Retinal pigment epithelial cell (primary cell): ENCODE measurements at places on chromosomes 4 and X.

DNA sequence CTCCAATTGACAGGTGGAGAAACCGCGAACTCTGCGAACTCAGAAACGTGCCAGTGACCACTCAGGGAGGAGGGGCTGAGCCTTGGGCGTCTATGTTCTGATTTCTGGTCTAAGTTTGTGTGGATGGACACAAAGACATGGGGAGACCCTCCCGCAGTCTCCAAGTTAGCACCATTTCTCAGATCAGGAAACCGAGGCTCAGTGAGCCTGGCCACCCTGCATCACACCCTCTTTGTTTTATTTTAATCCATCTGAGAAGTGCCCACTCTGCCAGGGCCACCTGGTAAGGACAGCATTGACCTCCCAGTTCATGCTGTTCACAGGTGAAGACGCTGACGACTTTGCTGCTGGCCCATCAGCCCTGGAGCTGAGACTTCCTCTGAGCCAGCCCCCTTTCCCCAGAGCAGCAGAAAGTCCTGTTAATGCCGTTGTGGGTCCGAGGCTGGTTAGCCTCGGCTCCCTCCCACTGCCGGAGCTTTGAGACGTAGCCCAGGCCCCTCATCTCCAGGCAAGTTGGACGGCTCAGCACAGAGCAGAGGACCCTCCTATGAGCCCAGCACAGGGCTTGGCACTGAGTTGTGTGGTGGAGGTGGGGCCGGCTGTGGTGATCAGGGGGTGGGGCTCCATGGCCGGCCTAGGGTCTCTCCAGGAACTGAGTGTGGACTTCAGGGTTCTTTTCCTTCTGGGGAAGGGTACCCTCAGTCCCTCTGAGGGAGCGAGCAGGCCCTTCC lies 43.7 kb downstream of the PSAPL1 start:
- no peak for DNase-seq

DNA sequence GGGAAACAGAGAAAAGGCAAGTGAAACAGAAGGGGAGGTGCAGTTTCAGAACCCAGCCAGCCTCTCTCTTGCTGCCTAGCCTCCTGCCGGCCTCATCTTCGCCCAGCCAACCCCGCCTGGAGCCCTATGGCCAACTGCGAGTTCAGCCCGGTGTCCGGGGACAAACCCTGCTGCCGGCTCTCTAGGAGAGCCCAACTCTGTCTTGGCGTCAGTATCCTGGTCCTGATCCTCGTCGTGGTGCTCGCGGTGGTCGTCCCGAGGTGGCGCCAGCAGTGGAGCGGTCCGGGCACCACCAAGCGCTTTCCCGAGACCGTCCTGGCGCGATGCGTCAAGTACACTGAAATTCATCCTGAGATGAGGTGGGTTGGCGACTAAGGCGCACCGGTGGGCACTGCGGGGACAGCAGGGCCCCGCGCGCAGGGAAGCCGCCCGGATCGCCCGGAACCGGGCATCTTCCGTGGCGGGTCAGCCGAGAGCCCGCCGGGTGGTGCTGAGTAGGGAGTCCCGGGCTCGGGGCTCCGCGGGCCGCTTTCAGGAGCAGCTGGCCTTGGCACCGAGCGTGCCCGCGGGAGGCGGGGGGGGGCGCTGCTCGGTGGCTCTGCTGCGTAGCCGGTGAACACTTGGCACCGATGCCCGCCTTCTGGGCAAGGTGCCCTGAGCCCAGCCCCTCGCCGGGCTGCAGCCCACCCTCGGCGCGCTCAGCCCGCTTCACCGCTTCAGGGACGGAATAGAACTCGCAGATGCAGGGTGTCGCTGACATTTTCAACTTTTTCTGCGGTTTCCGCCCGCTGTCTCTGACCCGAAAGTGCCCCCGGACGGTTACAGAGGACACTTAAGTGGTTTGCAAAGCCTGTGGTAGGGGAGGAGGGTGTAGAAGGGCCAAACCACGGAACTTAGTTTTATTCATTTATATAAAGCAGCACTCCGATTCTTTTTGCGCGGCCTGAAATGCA lies at the start of gene CD38:
Gene CD38 (plus strand): TSS at position 40 of the 953 bp plus-strand sequence. CDS start 87 bp downstream, at position 127.
- no peak for DNase-seq

DNA sequence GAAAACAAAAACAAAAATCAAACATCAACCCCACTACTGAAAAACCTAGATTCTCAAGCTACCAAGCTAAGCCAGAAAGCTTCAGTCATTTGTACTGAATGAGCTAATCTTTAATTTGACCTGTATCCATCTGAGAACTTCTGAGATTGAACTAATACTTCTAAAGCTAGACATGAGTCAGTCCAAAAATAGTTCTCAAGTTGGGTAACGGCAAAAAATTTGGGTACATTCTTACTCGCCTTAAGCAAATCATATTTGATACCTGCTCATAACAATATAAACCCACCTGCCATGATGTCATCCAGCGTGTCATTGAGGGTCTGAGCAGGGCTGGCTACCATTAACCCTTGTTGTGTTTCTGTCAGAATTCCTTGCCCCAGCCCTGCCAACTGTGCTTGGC lies 69.7 kb upstream of the COX18 start:
- no peak for DNase-seq

- DNase-seq = peak; percentile 2
Measured at GRCh38 chrX:133482056-133482952, 67.0 kb upstream of the GPC4 start.

DNA sequence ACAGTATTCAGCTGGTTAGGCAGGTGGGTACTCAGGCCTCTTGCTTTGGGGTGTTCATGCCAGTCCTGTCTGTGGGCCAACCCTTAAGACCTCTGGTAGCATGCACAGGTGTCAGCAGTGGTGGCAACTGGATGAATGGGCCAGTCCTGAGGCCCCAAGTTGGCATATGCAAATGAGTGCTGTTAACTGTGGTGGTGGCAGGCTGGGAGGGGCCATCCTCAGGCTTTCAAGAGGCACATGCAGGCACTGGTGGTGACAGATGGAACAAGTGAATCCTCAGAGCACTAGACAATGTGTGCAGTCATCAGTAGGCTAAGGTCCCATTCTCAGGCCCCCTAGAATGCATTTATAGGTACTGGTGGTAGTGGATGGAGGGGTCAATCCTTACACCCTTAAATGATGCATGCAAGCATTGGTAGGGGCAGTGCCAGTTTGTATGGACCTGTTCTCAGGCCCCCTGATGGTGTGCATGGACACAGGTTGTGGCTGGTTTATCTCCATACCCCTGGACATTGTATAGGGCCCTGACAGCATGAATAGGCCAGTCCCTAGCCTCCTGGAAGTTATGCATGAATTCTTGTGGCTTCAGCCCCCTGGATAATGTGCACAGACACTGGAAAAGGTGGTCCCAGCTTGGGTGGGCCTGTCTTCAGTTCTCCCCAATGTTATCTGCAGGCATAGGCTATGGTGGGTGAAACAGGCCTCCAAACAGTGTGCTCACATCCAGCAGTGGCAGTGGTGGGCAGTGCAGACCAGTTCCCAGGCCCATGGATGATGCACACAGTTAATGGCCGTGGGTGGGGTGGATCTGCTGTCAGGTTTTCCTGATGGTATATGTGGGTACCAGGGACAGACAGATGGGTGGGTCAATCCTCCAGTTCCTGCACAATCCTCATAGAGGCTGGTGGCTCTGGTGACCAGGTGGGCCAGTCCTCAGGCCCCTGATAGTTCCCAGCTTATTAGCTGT lies 24.7 kb downstream of the TECRL start:
- DNase-seq = no peak

GRCh38 chr4:2248044-2248780 lies 6.3 kb upstream of the HAUS3 start:
- no peak for DNase-seq

GRCh38 chr4:124631760-124632159 lies 80.8 kb downstream of the ANKRD50 start:
- DNase-seq = peak; percentile 94

DNA sequence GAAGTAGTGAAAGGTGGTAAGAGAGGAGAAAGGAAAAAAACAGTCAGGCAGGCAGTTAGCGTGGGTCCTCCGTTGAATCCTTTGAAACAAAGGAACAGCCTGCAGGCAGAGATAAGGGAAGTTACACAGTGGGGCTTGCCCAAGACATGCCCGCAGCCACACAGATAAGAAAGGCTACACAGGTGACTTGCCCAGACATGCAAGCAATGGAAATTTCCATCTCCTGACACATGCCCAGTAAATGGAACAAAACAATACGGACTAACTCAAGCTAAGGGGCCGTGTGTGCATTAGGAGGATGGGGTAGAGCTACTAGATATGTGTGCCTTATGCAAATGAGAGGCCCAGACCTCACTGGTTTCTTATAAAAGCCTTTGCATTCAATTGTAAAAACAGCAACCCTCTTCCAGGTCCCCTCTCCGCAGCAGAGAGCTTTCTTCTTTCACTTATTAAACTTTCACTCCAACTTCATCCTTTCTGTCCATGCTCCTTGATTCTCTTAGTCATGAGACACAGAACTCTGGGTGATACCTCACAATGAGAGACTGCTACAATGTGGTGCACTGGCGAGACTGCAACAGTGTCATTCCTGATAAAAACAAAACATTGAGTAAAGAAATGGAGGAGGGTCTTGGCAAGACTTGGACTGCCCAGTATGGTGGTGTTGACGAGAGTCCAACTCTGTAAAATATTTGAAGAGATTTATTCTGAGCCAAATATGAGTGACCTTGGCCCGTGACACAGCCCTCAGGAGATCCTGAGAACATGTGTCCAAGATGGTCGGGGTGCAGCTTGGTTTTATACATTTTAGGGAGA lies 997.4 kb upstream of the PRKX start:
- no peak for DNase-seq
